ENCODE measurements at places on chromosomes 3 and 15.

DNA sequence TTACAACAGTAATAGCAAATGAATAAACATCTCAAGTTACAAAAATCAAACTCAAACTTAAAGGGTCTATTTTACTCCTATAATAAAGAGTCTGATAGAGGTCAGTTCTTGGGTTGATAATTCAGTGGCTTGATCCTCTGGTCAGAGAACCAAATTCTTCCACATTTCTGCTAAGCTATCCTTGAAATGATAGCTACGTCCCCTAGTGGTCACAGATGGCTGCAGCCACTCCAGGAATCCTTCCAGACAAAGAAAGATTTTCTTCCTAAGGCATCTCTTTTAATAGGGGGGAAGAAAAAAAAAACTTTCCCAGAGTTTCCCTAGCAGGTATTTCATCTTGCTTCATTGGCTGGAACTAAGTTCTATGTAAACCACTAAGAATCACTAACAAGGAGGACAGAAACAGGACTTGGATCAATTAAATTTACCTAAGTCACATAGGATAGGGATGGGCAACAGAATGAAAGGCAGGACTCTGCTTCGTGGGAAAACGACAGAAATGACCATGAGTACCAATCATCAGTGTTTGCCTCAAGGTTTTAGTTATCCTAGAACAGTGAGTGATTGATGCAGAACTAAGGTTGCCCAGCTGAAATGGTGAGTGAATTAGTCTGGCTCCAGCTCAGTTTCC lies 160.7 kb downstream of the STAC start:
- DNase-seq = no peak

DNA sequence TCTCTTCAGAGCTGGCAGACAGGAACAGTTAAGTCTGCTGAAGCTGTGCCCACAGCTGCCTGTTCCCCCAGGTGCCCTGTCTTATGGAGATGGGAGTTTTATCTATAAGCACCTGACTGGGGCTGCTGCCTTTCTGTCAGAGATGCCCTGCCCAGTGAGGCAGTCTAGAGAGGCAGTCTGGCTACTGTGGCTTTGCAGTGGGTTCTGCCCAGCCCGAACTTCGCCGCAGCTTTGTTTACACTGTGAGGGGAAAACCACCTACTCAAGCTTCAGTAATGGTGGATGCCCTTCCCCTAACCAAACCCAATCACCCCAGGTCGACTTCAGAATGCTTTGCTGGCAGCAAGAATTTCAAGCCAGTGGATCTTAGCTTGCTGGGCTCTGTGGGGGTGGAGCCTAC lies 91.2 kb downstream of the SLC25A26 start:
- DNase-seq = no peak

DNA sequence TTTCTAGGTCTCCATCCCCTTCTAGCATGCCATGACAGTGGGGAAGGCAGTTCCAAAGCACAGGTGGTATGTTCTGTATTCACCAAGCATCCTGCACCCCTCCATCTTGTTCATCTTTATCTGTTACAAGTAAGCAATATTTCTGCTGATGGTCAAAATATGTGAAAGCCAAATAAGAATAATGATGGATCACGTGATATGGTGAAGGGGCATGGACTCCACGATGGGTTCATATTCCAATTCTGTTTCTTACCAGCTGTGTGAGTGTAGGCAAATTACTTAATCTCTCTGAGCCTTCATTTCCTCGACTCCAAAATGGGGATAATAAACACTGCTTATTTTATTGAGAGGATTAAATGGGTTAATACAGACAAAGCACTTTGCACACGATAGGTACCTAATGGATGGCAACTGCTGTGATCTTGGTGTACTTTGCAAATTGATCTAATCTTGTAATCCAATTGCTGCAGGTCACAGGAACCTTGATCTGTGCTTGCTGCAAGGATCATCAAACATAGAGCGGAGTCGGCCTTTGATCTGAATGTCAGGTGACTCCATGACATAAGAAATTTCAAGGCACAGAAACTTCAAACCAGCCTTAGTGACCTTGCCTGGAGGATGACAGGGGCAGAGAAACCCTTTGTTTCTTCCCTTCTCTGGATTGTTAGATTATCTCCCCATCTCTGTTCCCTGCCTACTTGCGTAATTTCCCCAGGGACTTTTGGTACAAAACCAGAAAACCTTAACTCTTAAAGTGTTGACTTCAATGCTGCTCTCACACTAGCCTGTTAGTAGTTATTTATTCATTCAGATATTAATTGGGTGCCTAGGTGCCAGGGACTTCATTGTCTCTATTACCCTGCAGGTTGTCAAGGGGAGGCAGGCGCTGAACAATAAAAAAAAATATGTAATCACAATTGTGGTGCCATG lies 25.8 kb downstream of the SIAH2 start:
- DNase-seq = no peak

- no peak for DNase-seq
These were observed 308.6 kb downstream of the TBC1D5 start for GRCh38 chr3:17433876-17434275.

DNA sequence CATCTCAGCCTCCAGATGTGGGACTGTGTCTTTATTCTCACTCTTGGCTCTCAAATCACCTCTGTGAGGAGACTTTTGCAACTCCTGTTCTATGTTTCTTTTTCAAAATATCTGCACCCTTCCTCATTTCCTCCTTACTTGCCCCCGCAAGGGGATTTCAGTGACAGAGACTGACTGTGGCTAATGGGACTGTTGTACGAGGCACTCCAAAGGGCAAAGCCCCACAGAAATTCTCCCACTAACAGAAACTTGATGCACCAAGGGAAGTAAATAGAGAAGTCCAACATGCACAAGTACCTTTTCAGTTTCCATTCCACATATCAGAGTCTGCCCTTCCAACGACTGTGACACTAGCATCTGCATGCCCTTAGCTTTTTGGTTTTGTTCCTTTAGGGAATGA lies 69.7 kb downstream of the LRRK1 start:
- DNase-seq = no peak

- DNase-seq = no peak
These were observed 40.5 kb downstream of the STT3B start for GRCh38 chr3:31573036-31573779.

- no peak for DNase-seq
These were observed 221.2 kb downstream of the TUSC7 start for GRCh38 chr3:116930786-116931185.

GRCh38 chr15:29040370-29040751 lies 154.6 kb downstream of the APBA2 start:
- DNase-seq = no peak

GRCh38 chr15:98549003-98549402 lies 99.3 kb upstream of the IGF1R start:
- no peak for DNase-seq

DNA sequence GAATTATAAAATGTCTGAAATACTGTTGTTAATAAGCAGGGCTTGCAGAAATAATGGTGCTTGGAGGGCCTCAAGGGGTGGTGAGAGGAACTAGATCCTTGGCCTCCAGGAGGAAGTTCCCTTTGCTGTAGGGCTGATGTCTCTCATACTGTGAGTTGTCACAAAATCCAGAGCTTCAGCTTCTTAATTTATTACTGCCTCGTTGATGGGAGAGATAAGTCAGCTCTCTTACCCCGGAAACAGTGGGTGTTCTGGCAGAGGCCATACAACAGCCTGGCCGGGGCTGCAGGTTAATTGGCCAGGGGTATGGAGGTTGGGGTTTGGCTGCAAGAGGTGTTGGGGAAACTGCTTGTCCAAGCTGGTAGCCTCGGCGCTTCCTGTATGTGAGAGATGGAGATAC lies 15.5 kb downstream of the MAPKAPK3 start:
- DNase-seq = no peak

- DNase-seq = no peak
These were observed 8.1 kb upstream of the CDIN1 start for GRCh38 chr15:36571301-36571700.

DNA sequence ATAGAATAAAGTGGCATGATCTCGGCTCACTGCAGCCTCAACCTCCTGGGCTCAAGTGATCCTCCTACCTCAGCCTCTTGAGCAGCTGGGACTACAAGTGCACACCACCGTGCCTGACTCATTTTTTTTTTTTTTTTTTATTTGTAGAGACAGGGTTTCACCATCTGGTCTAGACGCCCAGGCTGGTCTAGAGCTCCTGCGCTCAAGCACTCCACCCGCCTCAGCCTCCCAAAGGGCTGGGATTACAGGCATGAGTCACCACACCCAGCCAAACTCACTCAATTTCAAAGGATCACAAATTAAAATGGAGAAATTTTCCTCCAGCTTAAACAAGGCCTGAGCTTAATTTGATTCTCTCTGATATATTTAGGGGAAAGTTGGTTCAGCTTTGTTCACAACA lies 27.3 kb upstream of the NMB start:
- DNase-seq = no peak

- no peak for DNase-seq
These were observed 16.9 kb upstream of the PSMD6 start for GRCh38 chr3:64039981-64040733.

DNA sequence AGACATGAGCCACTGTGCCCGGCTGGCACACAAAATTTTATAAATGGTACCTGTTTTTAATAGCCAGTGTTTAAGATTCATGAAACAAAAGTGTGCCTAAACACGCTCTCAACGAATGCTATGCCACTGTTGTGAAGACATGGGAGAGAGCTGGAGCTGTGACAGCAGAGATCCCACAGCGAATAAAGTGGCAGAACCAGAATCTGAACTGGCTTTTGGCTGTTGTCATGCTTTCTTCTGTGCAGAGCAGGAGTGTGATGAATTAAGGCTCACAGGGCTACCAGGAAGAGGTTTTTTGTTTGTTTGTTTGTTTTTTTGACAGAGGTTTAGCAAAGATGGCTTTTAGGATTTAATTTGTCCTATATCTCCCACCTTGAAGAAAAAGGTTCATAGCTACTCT lies 14.5 kb downstream of the PTPRG start:
- no peak for DNase-seq

GRCh38 chr15:92638291-92638708 lies 17.3 kb downstream of the FAM174B start:
- DNase-seq = no peak

GRCh38 chr15:35834866-35835265 lies 288.9 kb upstream of the DPH6 start:
- DNase-seq = no peak

DNA sequence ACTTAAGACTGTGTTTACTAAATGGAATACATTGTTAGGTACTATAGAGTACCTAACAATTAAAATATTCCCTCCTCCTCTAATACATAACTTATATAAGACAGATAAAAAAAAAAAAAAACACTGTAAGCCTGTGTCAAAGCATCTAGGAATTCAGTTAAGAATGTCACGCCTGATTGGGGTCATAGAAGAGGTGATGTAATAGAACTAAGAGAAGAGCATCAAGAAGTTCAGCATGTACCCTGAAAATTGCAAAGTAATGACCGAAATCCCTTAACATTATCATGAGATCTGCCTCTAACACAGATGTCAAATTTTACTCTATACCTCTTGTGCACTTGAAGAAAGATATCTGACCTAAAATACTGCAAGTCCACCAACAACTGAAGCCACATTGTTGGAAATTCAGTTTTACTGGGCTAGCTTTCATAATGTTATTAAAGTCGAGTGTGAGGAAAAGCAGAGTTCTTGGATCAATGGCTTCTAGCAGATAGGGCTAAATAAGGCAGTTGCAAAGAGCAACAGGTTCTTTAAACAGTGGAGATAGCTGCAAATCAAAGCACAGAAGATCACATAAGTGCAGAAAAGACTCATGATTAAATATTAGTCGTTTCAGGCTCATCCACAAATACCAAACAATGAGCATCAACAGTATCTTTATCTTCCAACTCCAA lies 75.0 kb downstream of the TBL1XR1 start:
- no peak for DNase-seq

- DNase-seq = no peak
These were observed 57.5 kb upstream of the ITGA11 start for GRCh38 chr15:68489421-68489820.

DNA sequence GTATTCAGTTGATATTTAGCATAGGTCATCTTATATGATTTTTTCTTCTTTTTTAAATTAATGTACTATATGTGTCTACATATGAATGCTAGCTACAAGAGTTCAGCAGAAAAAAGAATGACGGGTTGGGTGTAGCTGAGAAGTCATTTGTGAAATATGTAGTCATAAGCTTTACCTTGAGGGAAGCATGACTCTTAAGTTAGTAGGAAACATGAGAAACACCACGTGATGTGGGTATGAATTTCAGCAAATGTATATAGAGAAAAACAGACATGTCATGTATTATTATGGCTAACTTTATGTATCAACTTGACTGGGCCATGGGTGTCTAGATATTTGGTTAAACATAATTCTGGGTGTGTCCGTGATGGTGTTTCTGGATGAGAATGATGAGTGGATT lies 125.0 kb downstream of the RAP2B start:
- no peak for DNase-seq

GRCh38 chr3:23116081-23116837 lies 86.9 kb upstream of the UBE2E2 start:
- DNase-seq = no peak

DNA sequence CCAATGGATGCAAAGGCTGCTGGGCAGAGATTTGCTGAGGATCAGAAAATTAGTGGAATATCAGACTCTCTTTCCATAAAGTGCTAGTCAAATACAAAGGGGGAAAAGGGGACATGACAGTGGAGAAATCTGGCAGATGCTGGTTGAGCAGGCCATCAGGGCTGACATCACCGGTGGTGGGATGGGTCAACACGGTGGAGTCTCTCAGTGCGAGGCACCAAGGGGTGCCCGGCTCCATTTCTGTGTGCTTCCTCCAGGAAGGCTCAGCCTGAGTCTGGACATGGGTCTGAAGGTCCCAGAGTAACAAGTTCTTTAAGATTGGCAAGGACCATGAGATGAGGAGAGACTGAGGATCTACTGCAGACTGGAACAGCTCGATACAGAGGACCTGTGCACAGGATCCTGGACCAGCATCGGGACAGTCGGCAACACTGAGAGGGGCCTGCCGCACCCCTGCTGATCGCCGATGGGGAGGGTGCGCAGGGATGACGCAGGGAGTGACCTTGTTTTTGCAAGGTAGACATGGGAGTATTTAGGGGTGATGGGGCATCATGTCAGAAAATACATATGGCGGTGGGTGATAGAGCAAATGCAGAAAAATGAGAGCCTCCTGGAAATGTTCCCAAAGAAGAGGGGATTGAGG lies 92.7 kb downstream of the SEC22A start:
- no peak for DNase-seq

- DNase-seq = no peak
These were observed 11.9 kb downstream of the CFAP161 start for GRCh38 chr15:81146006-81146405.
